Pancreas (tissue), 10 donors: ENCODE measurements at places on chromosomes 5 and 9.
A peak's percentile ranks its signal among the peaks of the same experiment; 100 is the strongest.

DNA sequence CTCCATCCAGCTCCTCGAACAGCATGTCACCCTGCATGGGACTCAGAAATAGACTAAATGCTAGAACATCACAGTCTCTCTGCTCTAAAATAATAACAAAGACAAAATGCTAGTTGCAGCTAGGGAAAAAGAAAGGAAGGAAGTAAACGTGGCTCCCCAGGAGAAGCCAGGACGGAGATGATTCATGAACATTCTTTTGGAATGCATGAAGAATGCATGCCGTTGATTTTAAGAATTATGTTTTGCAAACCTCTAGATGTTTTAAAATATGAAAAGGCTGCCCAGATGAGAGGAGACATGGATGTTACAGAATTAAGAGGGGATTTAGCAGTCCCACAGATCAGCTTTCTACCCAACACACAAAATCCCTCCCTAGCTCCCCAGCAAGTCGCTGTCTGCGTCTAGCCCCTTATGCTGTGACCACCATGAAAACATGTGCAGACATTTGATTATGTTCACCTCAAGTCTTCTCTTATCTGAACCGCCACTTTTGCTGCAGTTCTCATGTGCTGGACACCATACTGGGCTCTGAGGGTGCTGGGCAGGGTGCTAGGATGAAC, 139.4 kb upstream of the LMX1B start:
- DNase-seq, result no peak

GRCh38 chr9:131483319-131484050, 19.2 kb upstream of the POMT1 start:
- peak; percentile 26 for DNase-seq

DNA sequence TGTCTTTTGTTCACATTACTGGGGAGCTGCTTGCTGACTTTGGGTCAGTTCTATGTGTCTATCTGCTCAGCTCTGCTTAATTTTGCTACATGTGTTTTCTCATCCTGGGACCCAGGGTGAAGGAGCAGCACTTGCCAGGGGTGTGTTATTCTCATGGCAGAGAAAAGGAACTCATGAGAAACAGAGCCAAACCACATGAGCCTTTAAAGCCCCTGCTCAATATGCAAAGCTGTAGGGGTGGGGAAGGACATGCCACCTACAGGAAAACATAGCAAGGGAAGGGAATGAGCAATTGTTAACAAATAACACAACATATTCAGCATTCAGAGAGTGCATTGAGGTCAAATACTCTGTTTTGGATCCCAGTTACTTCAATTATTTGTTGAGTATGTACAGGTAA, 290.9 kb downstream of the CDK5RAP2 start:
- DNase-seq, result no peak

DNA sequence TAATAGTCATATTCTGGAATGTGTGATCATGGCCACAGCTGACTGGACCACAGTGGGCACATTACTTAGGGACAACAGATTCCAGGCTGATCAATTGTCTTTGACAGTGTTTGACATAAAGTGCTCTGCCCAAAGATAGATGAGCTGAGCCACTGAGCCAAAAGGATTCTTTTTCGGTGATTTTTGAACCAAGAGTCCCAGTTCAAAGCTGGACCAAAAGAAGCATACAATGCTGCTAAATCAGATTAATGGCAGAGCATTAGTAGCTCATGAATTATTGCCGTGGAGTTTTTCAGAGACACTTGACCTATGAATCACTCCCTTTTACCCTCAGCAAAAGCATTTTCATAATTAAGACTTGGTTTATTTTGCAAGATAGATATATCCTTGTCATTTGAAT, 160.6 kb downstream of the IZUMO3 start:
- no peak for DNase-seq

- no peak for DNase-seq
Measured at GRCh38 chr5:129631961-129632360, 115.9 kb upstream of the MINAR2 start.

DNA sequence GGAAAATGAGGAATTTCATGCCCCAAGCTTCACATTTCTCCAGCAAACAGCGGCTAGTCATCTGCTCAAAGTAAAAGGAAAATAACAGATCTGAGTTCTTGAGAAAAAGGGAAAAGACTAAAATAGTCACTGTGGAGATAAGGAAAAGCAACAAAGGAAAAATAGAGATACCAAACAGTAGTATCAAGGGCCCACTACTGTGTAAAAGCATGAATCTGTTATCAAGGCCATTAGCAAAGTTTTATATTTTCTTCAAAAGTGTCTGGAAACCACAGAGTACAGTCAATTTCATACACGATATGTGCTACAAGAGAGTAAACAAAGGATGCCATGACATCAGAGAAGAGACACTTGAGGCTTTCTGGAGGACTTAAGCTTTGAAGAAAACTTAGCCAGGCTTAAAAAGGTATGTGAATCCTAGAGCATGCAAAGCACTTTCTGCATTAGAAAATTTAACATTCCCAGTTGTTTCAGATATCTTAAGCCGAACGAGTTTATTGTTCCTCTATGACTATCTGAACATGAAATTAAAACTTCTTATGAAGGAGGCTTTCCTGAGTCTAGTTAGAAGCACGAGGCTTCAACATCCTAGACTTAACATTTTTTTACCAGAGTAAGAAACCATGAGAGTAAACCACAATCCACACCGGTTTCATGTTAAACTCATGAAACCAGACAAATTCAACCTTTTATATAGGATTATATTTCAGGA, 1.2 kb downstream of the TTC33 start:
- DNase-seq, result no peak

DNA sequence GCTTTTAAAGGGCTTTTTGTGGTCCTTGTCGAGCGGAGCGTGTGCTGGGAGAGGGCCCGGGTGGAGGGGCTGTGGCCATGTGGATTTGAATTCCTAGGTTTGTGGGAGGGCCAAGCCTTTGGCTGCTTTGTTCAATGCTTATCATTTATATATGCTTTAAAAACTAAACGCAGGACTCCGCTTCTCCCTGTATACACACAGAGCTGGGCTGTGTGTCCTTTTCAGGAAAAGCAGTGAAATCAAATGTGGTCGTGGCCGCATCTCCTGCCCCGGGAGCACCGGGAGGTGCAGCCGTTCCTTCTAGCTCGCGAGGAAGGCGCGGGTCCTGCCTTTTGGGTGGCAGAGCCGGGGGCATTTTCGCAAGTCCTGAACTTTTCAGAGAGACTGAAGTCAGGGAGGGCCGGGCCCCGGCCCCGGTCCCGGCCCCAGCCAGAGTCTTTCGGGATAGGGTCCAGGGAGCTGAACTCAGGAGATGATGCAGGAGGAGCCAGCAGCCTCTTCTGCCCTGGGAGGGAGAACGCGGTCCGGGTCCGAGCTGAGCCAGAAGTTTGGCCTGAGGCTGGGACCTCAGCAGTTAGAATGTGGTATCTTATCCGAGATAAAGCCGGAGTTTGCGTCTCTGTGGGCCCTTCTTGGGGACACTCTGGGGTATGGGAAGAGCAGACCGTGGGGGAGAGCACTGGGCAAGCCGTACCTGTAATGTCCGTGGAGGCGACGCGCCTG, 158.8 kb downstream of the C9orf152 start:
- DNase-seq, result peak; percentile 52

GRCh38 chr5:3382782-3383181, 212.8 kb upstream of the IRX1 start:
- DNase-seq, result no peak

DNA sequence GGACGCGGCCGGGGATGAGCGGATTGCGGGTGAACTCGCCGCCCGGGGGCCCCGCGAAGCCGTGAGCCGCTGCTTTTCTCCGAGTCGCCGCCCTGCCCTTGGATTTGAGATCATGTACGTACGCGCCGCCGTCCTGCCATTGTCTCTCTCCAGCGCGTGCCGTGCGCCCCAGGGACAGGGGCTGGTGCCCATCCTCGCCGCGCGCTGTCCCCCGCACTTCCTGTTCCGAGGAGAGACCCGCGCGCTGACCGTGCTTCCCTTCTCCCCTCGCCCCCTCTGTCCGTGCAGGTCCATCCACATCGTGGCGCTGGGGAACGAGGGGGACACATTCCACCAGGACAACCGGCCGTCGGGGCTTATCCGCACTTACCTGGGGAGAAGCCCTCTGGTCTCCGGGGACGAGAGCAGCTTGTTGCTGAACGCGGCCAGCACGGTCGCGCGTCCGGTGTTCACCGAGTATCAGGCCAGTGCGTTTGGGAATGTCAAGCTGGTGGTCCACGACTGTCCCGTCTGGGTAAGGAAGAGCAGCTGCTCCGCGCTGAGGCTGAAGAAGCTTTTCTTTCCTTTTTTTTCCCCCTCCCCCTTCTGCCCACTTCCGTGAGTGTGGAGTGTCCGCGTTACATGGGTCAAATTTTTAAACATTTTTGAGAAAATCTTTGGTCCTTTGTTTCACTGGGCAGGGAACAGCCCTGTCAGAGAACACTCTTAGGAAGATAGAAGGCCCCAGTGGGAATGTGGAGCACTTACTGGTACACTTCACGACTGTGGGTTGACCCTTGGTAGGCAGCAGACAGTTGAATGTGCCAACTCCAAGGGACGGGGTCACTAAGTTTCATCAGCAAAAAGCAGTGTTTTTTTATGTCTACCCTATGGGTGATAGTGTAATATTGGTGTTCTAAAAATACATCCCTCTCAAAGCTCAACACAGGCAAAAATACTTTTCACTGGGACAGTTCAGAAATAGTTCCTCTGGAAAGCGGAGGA, 727 bp downstream of the RHOBTB3 start:
- peak; percentile 38 for DNase-seq

- no peak for DNase-seq
Measured at GRCh38 chr9:108756746-108757490, 98.9 kb downstream of the ACTL7B start.

- no peak for DNase-seq
Measured at GRCh38 chr5:146622391-146622790, 106.4 kb upstream of the GPR151 start.
